A549 treated with Mapracorat at 1 μM for 4 hours (cell line): ENCODE measurements at places on chromosomes 11 and 22. TPM values are rescaled to one million over a fixed set of nuclear protein-coding genes. Genes with fewer than 3 reads are reported as not detected.

ADM2 gene
- 0.44 to 0.68 TPM (median 0.51 TPM) in 5 replicates for total RNA-seq

MFRP gene
- total RNA-seq = not detected in 5 replicates

OR51B5 gene
- total RNA-seq = 0.13 TPM in 2 of 5 replicates, not detected in the others

KDM4D gene
- 0.30 to 0.51 TPM (median 0.42 TPM) in 5 replicates for total RNA-seq

VWA5A gene
- 0.16 to 0.36 TPM (median 0.28 TPM) in 5 replicates for total RNA-seq

GGT5 gene
- 3.3 to 4.6 TPM (median 4.2 TPM) in 5 replicates for total RNA-seq

MFNG gene
- 1.2 to 2.7 TPM (median 1.9 TPM) in 5 replicates for total RNA-seq

KCNE3 gene
- total RNA-seq = not detected in 5 replicates

KCNJ4 gene
- 0.18 to 0.56 TPM (median 0.35 TPM) in 5 replicates for total RNA-seq

EIF3F gene
- 309 to 357 TPM (median 320 TPM) in 5 replicates for total RNA-seq

TRPC6 gene
- total RNA-seq = 0.60 to 0.96 TPM (median 0.73 TPM) in 5 replicates

RAB3IL1 gene
- 16.0 to 23.0 TPM (median 19.1 TPM) in 5 replicates for total RNA-seq

ART1 gene
- not detected in 5 replicates for total RNA-seq

AQP11 gene
- total RNA-seq = 0.94 to 1.7 TPM (median 1.6 TPM) in 5 replicates

CBL gene
- total RNA-seq = 5.9 to 9.0 TPM (median 7.2 TPM) in 5 replicates

ANO1 gene
- 1.6 to 2.4 TPM (median 2.2 TPM) in 5 replicates for total RNA-seq

POU2F3 gene
- not detected in 5 replicates for total RNA-seq

CAPN1 gene
- total RNA-seq = 90.3 to 122 TPM (median 113 TPM) in 5 replicates

NUDT8 gene
- 7.1 to 14.5 TPM (median 14.0 TPM) in 5 replicates for total RNA-seq

MRGPRE gene
- not detected in 5 replicates for total RNA-seq

GAL gene
- 10.2 to 23.6 TPM (median 19.2 TPM) in 5 replicates for total RNA-seq

VPREB1 gene
- total RNA-seq = not detected in 5 replicates

CCDC157 gene
- 2.4 to 3.4 TPM (median 3.2 TPM) in 5 replicates for total RNA-seq

PNPLA3 gene
- total RNA-seq = 0.45 to 1.6 TPM (median 0.99 TPM) in 5 replicates

CARD16 gene
- total RNA-seq = not detected in 5 replicates

SPTBN2 gene
- 8.7 to 10.7 TPM (median 9.7 TPM) in 5 replicates for total RNA-seq

CATSPER1 gene
- total RNA-seq = 1.2 to 2.2 TPM (median 1.7 TPM) in 5 replicates

DDIAS gene
- total RNA-seq = 13.0 to 18.5 TPM (median 15.2 TPM) in 5 replicates

DBX1 gene
- total RNA-seq = not detected in 5 replicates

APOBEC3H gene
- 0.14 to 0.65 TPM (median 0.63 TPM) in 3 of 5 replicates, not detected in the others for total RNA-seq

C11orf16 gene
- not detected in 5 replicates for total RNA-seq

TNNT3 gene
- total RNA-seq = 0.24 TPM in 1 of 5 replicates, not detected in the others

SAA4 gene
- total RNA-seq = not detected in 5 replicates

DEFB131B gene
- total RNA-seq = not detected in 5 replicates

CCDC134 gene
- 2.7 to 3.4 TPM (median 3.0 TPM) in 5 replicates for total RNA-seq

DEAF1 gene
- 24.1 to 34.9 TPM (median 32.0 TPM) in 5 replicates for total RNA-seq

HARBI1 gene
- 4.6 to 5.9 TPM (median 5.2 TPM) in 5 replicates for total RNA-seq

OMP gene
- total RNA-seq = not detected in 5 replicates

C11orf86 gene
- total RNA-seq = 44.1 to 80.8 TPM (median 70.7 TPM) in 5 replicates

OR10A2 gene
- not detected in 5 replicates for total RNA-seq

OR10G4 gene
- not detected in 5 replicates for total RNA-seq
